ENCODE measurements at places on chromosomes 7 and 10. TPM values are rescaled to one million over a fixed set of nuclear protein-coding genes. Genes with fewer than 3 reads are reported as not detected.

DNA sequence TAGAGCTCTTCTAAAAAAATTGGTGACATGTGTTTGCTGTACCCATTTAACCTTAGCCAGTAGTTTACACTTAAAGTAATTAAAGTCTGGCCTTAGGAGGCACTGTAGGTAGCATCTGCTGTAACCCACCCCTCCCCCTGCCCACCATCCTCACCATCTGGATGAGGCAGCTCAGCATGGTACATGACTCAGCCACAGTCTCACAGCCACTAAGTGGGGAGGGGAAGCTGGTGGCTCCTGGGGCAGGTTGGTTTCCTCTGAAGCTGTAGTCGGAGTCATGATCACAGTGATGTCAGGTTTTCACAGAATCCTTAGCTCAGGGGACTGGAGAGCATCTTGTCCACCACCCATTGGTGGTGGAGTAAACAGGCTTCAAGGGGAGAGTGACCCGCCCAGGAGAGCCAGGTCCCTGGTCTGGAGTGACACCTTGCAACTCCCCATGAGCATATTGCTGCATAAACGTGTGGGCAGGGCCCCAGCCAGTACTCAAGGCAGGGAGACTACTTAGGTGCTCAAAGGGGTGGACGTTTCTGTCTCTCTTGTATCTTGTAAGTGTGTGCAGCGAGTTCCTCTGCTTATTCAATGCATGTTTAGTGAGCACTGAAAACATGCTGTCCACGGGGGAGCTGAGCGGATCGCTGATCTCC is 125.9 kb downstream of the GRK5 start:
- no peak for DNase-seq

- DNase-seq: no peak
Observed at GRCh38 chr7:135801045-135801693, 52.6 kb upstream of the FAM180A start.

- DNase-seq: no peak
Observed at GRCh38 chr10:73956476-73957359, 41.2 kb upstream of the VCL start.

DNA sequence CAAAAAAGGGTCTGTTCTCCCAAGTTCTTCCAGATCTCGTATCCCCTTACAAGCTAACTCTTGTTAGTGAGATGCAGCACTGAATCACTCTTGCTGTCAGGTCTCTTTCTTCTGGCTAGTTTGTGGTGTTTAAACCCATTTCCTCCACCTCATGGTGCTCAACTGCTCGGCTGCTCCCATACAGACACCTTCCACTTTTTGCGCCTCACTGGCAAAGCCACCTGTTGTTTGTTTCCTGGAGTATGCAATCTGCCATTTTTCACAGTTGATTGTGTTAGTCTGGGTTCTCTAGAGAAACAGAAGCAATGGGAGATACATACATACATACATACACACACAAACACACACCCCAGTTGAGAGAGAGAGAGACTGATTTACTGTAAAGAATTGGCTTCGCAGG is 124.4 kb upstream of the SP8 start:
- DNase-seq: no peak

DNA sequence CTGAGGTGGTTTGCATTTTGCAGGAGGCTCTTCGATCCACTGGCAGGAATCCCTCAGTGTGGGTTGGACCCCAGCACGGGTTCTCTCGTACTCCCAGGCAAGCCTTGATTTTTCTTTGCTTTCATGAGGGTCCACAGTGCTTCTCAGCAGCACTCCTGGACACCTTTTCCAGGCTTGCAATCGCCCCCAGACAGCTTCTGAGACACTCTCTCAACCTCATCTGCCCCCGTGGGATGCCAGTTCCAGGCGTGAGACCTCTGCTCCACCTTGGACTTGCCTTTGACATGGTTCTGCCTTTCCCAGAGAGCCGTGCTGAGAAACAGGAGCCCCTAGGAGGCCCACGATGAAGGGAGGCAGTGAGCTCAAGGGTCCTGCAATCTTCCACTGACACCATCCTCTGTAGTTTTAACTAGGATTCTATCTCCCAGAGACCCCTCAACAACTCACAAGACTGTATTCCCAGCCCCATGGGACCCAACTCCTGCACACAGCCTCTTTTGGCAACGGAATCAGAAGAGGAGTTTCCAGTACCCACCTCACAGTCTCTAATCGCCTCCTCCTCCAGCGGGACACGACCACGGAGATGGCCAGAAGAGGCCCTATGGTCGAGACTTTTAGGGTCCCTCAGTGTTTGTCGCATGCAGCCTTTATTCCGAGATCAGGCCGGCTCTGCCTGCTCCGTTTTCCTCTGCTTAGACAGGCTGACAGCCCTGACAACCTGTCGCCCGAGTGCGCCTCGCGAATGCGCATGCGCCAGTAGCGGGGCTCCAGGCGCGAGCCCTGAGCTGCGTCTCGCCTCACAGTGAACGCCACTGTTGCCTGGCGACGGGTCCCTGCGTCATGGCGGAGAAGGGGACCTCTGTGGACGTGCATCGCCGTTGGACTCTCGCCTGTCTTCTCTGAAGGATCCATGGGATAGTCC is 26.0 kb upstream of the ZNF273 start:
- no peak for DNase-seq

PKD2L1 gene
- not detected for total RNA-seq

Measured in Caco-2 (cell line).